Activated CD4-positive, alpha-beta T cell treated with anti-CD3 and anti-CD28 coated beads, Interleukin-2, amount 50 U/mL, for 1 hour (primary cell): ENCODE measurements at places on chromosomes 12 and 14.
A peak's percentile ranks its signal among the peaks of the same experiment; 100 is the strongest.

DNA sequence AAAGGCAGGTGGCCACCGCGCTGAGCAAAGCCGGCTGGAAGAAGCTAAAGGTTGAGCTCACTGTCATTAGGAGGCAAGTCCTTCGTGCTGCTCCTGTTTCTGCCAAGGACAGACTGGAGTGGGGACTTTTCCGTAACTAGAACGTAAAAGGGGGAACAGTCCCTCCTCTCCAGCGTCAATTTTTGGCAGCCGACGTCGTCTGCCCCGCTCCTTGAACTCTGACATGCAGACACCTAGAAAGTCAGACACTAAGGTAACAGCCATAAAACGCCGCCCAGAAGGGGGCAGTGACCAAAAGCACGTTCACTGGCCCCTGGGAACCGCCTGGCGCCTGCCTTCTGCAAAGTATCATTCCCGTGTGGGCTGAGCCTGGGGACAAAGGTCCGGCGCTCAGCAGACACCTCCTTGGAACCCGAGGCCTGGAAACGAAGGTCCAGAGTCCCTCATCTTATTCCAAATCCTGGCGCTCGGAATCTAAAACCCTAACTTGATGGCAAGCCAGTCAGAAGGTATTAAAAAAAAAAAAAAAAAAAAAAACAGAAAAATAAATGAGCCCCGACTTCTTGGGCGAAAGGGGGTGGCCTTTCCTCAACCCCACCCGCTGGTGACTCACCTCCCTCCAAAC is 1.1 kb upstream of the LRP1 start:
- peak; percentile 63 for DNase-seq

- DNase-seq: no peak
Measured at GRCh38 chr12:100857971-100858370, 63.4 kb downstream of the ANO4 start.

DNA sequence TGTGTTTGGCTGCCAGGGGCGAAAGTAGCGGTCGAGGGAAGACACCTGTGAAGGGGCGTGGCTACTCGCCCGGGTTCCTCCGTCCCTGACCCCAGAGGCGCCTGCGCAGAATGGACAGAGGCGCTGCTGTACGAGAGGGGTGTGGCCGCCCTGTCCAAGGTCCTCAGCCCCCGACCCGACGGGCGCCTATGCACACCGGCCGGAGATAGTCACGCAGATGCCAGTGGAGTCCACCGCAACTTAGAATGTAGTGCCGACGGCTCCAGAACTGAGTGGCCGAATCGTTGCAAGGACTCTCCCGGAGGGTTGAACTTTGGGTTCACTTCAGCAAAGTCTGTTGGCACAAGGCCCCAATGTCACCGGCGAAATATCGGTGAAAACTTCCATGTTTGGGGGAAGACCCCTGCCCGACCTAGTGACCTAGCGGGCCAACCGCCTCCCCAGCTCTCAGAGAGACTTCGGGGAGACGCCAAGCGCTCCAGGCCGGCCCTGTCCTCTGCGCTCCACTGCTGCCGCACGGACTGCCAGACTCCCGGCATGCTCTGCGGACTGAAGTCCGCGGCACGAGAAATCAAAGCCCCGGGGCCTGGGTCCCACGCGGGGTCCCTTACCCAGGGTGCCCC is 541 bp upstream of the RNU6-7 start:
- DNase-seq: peak; percentile 62

DNA sequence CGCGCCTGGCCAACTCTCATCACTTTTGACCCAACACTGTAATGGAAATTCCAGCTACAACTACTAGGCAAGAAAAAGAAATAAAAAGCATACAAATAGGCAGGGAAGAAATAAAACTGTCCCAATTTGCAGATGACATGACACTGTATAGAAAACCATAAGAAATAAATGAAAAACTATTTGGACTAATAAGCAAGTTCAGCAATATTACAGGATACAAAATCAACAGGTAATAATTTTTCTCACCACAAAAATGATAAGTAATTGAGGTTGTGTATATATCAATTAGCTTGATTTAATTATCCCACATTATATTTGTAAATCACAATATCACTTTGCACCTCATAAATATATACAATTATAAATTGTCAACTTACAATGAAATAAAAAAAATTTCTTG is 41.9 kb upstream of the OASL start:
- DNase-seq: no peak

DNA sequence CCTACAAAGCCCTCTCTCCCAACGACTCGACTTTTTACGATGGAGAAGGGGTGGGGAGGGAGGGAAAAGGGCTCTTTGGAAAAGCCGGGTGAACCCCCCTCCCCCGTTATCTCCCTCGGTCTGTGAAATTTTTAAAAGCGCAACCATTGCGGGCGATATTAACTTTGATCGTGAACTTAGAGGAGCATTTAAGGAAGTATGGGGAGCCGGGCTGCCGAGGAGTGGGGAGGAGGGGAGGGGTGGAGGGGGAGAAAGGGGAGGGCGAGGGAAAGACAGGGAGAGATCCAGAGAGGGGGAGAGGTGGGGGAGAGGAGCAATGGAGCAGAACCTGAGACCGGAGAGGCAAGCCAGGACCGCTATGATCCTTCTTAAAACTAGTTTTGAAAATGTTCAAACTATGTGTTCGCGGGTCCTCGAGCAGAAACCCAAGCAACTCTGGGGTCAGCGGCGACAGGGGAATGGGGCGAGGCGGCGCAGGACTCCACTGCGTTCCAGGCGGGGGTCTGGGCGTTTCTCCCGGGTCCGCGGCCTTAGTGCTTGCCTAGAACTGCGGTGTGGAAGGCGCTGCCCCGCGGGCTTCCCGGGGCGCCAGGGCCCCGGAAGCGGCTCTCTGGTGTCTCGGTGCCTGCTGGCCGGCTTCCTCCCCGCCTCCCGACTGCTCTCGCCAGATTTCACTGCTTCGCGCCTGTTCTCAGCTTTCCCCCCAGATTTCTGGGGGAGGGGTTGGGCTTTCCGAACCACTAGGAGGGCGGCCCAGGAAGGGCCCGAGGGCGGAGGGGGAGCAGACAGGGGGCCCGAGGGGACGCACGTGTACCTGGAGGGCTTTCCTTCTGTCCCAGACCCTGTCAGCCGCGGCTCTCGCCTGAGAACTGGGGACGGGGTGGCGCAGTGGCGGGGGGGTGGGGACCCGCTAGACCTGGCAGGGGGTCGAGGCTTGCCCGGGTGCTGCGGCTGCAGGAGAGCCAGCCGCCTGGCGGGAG is at the start of gene HOTAIR:
Gene HOTAIR (minus strand): TSS at position 871 of the 980 bp plus-strand sequence.
- DNase-seq: no peak

DNA sequence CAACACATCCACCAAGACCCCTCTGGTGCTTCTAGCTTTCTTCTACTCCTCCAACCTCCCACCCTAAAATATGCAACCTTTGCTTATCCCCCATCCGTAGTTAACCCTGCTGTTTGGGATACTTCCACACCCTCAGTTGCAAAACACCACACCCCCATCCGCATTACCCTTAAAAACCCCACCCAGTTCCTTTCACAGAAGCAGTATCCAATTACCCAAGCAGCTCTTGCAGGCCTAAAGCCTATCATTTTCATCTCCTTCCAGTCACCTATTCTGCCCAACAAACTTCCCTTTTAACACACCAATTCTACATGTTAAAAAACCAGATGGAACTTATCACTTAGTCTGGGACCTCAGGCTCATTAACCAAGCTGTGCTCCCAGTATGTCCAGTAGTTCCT is 88.2 kb downstream of the TMTC3 start:
- no peak for DNase-seq

DNA sequence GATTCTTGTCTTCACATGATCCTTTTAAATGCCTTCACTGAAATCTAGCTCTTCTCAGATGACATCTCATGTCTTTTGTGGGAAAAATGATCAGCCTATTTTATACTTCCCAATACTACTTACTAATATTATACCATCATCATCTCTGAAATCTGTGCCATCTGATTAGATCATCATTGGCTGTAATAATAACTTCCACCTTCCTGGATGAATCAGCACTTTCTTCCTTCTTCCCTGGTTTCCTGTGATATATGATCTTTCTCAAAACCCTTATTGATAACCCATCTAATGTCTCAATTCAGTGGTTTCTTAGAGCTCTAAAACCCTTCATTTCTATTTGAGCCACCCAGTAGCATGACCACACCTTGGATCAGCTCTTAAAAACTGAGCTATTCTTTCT is 30.9 kb downstream of the GPR137C start:
- DNase-seq: no peak

GRCh38 chr14:90985601-90986242 is 74.7 kb downstream of the RPS6KA5 start:
- DNase-seq: no peak

- DNase-seq: no peak
Measured at GRCh38 chr12:76080729-76081415, 3.6 kb downstream of the NAP1L1 start.

- no peak for DNase-seq
Measured at GRCh38 chr12:52082669-52082987, 3.1 kb downstream of the SMIM41 start.

GRCh38 chr14:100664841-100665510 is 61.7 kb upstream of the DLK1 start:
- DNase-seq: no peak

DNA sequence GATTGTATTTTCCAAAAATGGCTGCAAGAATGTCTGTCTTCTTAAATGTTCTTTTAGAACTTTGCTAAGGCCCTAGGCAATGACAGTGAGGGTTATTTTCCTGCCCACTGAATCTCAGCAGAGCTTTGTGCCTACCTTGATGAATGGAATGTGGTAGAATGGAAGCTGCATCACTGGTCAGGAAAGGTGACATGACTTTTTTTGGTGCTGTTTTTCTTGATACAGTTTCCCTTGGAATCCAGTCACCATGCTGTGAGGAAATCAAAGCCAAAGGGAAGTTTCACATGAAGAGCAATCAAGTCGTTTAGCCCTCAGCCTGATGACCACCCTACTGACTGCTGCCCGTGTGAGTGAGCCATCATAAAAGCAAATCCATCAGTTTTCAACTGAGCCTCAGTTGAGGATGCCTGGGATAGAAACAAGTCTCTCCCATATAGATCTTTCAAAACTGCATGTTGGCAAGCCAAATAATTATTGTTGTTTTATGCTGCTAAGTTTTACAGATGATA is 886.0 kb upstream of the FBXO33 start:
- DNase-seq: no peak

- DNase-seq: no peak
Measured at GRCh38 chr12:57539134-57539768, 7.7 kb downstream of the DCTN2 start.

- no peak for DNase-seq
Measured at GRCh38 chr14:93732524-93732923, 55.8 kb downstream of the PRIMA1 start.
